T-helper 17 cell (primary cell): ENCODE measurements at places on chromosomes 6 and 20.
A peak's percentile ranks its signal among the peaks of the same experiment; 100 is the strongest.

GRCh38 chr6:135334169-135334568, 153.1 kb downstream of the MYB start:
- DNase-seq: no peak

DNA sequence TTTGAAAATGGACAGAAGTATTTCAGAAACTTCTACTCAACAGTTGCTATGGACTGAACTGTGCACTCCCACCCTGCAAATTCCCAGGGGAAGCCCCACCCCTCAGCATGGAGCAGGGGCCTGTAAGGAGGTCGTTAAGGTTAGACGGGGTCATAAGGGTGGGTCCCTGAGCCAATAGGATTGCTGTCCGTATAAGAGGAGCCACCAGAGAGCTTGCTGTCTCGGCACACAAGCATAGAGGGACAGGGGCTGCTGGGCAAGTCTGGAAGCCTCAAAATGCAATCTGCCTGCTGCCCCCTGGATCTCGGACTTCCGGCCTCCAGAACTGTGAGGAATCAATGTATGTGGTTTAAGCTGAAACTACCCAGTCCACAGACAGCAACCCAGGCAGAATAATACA, 37.4 kb upstream of the AFDN start:
- no peak for DNase-seq

DNA sequence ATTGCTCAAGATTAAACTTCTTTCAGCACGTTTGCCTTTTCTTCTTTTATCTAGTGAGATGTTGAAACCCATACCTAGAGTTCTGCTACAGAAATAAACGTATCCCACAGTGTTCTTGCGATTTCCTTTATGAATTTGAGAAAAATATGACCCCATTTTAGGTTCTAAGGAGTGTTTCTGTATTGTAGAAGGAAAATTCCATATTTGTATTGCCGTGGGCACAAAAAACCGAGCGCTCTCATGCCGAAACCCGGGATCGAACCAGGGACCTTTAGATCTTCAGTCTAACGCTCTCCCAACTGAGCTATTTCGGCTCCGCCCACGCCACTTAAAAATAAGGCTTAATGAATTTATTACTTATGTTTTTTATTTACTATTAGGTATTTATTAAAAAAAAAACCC, 23.7 kb downstream of the ZNF311 start:
- DNase-seq: peak; percentile 54

GRCh38 chr6:99507648-99508047, 7.6 kb downstream of the USP45 start:
- no peak for DNase-seq

DNA sequence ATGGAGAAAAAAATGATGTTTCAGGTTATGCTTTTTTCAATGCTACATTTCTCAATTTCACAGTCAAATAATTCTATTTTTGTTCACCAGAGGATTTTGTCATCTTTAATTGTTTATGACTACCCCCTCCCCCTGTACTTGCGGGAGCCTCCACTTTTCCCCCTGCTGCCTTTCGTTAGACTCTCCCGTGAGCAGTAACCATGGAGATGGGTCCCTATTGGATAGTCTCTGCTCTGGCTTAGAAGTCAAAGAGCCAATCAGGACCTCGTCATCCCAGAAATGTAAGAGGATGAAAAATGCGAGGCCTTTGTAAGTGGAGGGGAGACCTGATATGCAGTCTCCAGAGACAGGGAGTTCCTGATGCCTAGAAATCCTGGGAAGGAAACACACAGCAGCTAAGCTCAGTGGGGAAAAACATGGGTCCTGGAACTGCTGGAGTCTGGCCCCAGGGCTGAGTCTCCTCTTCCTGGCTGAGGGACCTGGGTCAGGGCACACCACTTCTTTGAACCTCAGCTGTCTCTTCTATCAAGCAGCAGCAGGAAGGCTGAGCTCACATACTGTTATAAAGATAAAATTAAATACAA, 298.7 kb downstream of the TSHZ2 start:
- no peak for DNase-seq

GRCh38 chr6:167735084-167735950, 91.4 kb upstream of the AFDN start:
- no peak for DNase-seq

DNA sequence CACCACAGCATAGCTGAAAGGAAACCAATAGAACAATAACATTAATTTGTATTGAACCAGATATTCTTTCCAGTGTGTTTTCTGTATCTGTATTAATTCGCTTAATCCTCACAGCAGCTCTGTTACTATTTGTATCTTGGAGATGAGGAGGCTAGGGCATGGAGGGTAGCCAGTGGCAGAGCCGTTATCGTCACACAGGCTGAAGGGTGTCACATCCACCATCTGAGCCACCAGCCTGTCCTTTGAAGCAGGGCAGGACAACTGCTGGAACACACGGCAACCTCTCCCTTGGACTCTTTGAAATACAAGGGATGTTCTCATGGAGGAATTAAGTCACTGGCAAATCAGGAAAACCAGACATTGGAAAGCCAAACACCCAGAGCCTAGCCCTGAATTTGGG, 628.0 kb upstream of the CDH4 start:
- no peak for DNase-seq

- DNase-seq: no peak
Observed at GRCh38 chr20:42938441-42939205, 251.1 kb downstream of the PTPRT start.

- no peak for DNase-seq
Observed at GRCh38 chr20:49916146-49917002, 1.0 kb upstream of the SPATA2 start.

- DNase-seq: no peak
Observed at GRCh38 chr20:47558295-47559066, 56.8 kb downstream of the NCOA3 start.

GRCh38 chr20:12207875-12208274, 290.2 kb downstream of the BTBD3 start:
- no peak for DNase-seq

DNA sequence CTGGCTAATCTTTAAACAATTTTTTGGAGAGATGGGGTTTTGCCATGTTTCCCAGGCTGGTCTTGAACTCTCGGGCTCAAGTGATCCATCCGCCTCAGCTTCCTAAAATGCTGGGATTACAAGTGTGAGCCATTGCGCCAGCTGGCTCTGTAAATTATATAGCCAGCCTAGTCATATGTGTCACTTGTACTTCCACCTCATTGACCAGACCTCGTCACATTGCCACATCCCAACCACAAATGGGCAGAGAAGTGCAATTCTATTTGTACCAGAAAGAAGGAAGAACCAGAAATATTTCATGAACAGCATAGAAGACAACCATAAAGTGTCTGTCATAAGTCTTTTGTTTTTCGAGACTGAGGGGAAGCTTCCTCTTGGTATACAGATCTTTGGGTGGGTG, 304.9 kb upstream of the RNF24 start:
- DNase-seq: no peak

DNA sequence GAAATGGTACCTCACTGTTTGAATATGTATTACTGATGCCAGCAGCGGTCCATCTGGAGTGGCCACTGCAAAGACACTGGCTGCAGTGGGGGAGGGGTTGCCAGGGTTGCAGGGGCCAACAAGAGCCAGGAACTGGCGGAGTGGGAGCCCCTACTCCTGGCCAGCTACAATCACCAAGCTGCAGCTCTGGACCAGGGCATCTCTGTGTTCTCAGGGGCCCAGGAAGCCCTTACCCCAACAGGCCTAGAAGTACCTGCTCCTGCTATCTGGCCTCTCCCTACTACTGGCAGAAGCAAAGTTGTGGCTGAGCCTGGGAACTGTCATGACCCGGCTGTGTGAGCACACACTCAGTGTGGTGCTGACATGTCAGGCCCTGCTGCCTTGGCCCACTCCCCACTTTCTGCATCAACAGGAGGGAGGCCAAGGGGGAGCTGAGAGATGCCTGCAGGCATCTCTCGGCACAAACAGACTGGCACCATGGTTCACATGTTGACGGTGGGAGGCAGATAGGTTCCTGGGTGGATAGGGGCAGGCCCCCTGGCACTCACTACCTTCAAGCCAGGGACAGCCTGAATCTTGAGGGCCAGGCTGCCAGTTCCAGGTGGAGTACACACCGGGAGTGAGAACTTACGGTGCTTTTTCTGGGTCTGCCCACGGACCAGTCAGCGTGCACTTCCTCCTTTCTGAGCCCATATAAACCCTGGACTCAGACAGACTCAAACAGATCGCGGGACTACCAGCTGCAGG, 1188.0 kb downstream of the GRIK2 start:
- no peak for DNase-seq

GRCh38 chr6:18155150-18155863, at the start of gene KDM1B:
KDM1B (plus strand) TSS chr6:18155422; CDS start chr6:18159896, 4,474 bp downstream.
- DNase-seq: peak; percentile 97

DNA sequence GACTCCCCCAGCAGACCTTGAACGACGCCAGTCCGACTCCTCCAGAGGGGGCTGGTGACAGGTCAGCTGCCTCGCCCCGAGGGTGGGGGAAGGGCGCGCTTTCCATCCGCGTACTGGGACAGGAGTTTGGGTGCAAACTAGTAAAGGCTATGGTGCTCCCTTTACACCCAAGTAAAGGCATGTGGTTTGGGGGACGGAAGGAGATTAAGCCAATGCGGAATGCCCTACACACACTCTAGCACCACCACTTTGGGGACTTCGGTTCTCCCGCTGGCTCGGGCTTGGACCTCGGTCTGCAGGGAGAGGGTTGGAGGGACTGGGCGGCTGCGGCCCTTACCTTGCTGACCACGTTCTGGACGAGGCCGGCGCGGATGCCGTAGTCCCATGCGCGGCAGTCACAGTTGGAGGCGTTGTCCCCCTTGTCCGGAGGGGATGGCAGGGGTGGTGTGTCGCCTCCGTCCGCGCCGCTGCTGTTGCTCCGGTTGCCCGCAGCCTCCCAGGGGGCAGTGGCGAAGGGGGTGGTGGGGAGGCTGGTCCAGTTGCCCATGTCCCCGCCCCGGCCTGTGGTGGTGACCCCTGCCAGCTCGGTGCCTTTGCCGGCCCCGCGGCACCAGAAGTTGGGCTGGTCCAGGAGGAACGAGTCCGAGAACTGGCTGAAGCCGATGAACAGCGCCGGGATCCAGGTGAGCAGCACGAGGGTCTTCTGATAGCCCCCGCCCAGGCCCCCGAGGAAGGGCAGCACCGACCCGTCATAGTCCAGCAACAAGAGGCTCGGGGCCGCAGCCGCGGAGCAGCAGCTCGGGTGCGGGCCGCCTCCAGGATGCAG, 1.1 kb downstream of the SLC22A23 start:
- no peak for DNase-seq

DNA sequence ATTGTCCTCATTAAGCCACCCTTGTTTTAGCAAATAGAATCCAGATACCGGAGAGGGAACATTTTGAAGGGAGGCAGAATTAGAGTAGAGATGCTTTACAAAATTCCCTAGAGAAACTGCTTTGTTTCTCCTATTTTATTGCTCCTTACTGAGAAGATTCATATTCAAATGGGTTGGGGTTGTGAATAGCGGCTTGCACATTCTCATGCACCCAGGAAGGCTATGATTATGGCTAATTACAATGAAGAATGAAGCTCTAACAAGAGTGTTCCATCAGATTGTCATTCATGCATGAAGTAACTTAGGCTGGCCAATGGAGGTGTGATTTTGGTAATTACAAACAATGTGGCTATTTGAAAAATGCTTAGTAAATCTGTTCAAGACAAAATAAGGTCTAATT, 129.6 kb downstream of the PACRG start:
- DNase-seq: no peak

DNA sequence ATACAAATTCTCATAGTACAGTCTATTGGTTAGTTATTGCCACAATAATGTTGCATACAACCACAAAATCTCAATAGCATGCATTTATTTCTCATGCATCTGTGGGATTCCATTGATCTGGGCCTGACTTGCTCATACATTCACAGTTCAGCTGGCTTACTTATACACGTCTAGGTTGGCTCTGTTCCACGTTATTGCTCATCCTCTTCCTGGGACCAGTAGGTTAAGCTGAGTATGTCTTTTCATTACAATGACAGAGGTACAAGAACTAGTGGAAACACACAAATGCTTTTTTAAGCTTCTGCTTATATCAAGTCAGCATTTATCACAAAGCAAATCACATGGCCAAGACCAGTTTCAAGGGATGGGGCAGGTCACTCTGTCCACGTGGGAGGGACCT, 485.3 kb upstream of the BTBD3 start:
- no peak for DNase-seq

DNA sequence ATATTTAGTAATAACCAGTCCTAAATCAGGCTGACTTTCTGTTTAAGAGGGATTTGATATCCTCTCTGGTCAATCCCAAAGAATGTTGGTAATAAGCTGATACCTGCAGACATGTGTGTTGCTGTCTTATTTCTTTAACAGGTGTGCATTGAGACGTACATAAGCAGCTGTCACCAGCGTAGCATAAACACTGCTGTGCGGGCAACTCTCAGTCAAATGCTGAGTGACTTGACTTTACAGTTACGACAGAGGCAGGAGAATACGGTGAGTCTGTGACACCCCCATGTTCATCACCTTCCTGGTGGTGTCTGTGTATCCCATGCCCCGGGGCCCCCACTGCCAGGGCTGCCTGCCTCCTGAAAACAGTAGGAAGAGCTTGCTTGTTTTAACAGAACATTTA, 20.1 kb upstream of the PBOV1 start:
- DNase-seq: no peak

GRCh38 chr20:33522256-33522820, 32.4 kb downstream of the CBFA2T2 start:
- DNase-seq: no peak

DNA sequence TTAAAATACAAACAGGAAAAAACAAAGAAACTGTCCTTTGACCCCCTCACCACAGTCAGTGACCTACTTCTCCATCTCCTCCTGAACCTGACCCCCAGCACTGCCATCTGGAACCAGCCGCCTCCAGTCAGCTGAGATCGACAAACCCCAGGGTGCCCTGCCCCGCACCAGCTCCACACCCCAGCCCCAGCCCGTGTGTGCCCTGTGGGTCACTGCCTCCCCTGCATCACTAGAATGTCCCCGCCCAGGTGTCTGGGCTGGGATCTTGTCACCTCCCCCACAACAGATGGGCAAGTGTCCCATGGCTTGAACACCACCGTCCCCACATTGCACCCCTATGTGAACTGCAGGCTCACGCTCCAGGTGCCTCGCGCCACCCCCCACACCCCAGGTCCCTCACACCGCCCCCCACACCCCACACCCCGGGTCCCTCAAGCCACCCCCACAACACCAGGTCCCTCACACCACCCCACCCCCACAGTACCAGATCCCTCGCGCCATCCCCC, 13.3 kb downstream of the TAF4 start:
- DNase-seq: no peak

DNA sequence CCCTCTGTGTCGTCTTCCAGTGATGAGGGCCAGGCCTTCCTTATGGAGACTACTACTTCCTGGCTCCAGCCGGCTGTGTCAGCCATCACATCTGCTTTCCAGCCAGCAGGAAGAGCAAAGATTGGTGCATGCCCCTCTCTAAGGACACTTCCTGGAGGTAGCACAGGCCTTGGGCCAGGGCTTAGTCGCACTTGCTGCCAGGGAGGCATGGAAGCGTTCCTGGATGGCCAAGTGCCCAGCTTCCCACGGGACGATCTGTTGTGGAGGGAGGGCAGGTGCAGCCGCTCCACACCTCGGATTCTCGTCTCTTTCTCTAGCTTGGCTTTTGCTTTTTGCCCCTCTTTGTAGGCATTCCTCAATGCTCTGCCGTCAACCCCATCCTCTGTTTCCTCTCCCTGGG, 11.9 kb downstream of the ERMARD start:
- DNase-seq: no peak

GRCh38 chr6:17096652-17097051, 5.2 kb upstream of the STMND1 start:
- DNase-seq: no peak

- no peak for DNase-seq
Observed at GRCh38 chr20:31706607-31707257, 15.9 kb downstream of the BCL2L1 start.
